ENCODE measurements at places on chromosomes 5 and 9.
A peak's percentile ranks its signal among the peaks of the same experiment; 100 is the strongest.

DNA sequence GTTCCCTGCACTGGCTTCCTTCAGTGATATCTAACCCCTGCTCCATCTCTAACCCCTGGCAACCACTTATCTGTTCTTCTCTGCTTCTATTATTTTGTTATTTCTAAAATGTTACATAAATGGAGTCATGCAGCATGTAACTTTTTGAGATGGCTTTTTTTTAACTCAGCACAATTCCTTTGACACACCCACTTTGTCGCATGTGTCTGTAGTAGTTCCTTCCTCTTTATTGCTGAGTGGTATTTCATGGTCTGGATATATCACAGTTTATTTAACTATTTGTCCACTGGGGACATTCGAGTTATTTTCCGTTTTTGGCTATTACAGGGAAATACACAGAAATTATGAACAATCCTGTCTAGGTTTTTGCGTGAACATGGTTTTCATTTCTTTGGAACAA lies 200.2 kb downstream of the TRIO start:
- no peak for DNase-seq

GRCh38 chr5:64954518-64954917 lies 185.8 kb downstream of the CWC27 start:
- no peak for DNase-seq

GRCh38 chr9:38018241-38018957 lies 50.6 kb downstream of the SHB start:
- DNase-seq: no peak

GRCh38 chr9:18997151-18997550 lies 35.9 kb downstream of the SAXO1 start:
- no peak for DNase-seq

GRCh38 chr5:178460174-178460573 lies 130.0 kb downstream of the COL23A1 start:
- no peak for DNase-seq

DNA sequence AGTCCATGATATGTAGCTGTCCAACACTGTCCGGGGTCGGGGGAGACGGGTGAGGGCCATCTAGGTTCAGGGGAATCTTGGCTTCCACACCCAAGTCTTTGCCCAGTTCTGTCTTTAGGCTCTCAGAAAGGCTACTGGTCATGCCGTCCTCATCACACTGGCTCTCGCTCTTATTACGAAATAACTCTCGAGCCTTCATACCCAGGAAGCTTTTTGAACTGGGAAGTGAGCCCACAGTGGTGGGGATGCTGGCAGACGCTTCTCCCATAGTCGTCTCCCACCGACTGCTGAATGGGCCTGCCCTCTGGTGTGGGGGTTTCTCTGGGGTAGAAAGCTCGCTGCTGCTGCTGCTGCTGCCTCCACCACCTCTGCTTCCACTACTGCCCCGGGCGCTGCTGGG lies 17.6 kb downstream of the SPACA9 start:
- no peak for DNase-seq

DNA sequence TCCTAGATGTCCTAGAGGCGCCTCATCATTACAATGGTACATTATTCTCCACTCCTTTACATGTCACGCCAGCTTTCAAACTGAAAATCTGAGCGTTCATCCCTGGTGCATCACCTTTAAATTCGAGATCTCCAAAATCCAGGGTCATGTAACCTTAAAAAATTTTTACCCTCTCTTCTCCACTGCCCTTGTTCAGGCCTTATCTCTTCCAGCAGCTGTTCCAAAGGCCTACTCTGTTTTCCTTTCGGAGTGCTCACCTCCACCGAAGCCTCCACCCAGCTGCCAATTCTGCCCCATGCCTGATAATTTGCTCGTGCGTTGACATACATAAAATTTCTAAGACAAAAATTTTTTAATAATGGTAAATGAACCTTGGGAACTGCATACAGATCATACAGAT lies 950 bp upstream of the MSH3 start:
- no peak for DNase-seq

GRCh38 chr5:143716881-143717280 lies 95.1 kb upstream of the HMHB1 start:
- no peak for DNase-seq

GRCh38 chr5:54561651-54562050 lies 44.1 kb downstream of the SNX18 start:
- no peak for DNase-seq

DNA sequence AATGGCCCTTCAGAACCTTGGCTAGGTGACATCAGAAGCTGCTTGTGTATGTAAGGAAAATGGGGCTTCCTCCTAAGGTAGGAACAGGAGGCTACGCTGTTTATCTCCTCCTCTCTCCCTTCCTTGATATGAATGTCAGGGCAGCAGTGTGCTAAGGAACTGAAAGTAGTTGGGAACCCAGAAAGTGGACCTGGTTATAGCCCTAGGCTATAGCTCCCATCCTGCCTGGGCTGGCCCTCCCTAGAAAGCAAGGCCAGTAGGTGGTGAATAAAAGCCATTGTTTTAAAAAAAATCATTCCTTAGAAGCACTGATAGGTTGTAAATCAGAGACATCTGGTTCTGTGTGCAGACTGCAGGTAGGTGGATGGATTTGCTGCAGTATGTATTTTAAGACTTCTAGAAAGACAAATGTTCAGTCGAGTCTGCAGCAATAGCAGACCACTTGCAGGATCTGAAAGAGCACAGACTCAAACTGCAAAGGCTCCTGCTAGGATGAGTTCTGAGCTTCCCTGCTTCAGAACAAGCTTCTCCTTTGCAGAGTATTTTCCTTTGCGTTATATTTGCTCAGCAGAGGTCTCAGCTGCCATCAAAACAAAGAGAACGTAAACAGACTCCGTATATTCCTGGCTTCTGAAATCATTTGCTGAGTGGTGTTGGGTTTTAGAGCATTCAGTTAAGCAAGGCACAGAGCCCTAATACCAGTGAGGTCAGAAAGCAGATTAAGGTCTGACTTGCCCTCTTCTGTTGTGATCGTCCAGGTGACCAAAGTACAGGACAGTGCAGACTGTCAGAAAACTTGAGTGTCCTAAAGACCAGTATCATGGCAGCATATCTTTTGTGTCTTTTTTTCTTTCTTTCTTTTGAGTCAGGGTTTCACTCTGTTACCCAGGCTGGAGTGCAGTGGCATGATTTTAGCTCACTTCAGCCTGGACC lies 20.1 kb upstream of the CFAP157 start:
- DNase-seq: no peak

DNA sequence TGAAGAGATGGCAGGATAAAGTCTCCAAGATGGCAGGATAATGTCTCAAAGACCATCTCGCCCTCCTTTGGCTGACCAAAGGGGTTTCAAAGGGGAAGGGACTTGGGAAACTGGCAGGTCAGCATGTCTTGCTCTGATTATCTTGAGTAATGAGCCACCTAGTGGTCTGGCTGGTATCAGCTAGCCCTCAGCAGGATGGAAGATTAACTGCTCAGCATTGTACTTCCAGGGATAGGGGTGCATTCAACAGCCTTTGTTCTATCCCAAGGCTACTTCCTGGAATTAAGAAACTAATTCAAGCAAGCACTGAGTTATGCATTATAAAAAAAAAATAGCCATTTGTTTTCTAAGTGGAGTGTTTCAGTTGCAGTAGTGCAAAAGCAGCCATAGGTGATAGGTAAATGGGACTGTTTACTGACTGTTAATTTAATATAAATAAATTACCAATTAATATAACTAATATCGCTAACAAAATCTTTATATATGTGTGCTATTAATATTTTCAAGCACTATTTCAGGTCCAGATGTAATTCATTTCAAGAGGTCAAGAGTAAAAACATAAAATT lies 555.5 kb downstream of the CDH9 start:
- no peak for DNase-seq

- no peak for DNase-seq
These were observed 69.8 kb downstream of the ASTN2 start for GRCh38 chr9:117344892-117345660.

DNA sequence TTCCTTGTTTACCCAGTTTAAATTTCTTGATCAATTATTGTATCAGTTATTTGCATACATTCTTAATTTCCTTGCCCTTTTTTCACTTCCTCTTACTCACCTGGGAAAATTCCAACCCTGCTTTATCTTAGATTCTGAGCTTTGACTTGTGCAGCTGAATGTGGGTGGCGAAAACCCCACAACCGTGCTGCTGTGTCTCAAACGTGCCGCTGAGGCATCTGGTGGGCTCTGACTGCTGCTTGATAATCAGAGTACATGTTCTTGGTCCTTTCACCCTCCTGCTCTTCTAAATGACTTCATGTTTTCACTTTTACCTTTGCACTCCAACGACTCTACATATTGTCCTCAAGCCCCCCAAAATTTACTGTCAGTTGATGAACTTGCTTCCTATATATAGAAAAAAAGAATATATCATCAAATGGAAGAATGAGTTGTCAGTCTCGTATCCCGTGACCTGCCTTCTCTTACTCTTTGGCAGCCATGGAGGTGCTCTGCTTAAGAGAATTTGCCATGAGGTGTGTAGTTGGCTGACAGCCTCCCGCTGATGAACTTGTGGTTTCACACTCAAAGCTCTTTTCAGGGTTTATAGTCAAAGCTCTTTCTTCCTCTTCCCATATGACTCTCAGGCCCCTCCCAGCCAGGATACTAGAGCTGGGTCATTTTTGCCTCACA lies 14.0 kb upstream of the JAK2 start:
- DNase-seq: peak; percentile 25

DNA sequence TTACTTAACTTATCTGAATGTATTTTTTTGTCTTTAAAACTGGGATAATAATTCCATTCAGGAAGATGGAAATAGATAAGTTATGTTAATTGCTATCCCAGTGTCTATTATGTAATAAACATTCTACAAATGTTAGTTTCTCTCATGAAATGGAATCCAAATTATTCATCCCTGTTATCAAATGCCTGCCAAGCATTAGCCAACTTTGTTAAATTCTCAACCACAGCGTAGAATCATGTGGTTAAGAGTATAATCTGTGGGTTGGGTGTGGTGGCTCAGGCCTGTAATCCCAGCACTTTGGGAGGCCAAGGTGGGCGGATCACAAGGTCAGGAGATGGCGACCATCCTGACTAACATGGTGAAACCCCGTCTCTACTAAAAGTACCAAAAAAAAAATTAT lies 912.9 kb upstream of the SEMA6A start:
- no peak for DNase-seq

DNA sequence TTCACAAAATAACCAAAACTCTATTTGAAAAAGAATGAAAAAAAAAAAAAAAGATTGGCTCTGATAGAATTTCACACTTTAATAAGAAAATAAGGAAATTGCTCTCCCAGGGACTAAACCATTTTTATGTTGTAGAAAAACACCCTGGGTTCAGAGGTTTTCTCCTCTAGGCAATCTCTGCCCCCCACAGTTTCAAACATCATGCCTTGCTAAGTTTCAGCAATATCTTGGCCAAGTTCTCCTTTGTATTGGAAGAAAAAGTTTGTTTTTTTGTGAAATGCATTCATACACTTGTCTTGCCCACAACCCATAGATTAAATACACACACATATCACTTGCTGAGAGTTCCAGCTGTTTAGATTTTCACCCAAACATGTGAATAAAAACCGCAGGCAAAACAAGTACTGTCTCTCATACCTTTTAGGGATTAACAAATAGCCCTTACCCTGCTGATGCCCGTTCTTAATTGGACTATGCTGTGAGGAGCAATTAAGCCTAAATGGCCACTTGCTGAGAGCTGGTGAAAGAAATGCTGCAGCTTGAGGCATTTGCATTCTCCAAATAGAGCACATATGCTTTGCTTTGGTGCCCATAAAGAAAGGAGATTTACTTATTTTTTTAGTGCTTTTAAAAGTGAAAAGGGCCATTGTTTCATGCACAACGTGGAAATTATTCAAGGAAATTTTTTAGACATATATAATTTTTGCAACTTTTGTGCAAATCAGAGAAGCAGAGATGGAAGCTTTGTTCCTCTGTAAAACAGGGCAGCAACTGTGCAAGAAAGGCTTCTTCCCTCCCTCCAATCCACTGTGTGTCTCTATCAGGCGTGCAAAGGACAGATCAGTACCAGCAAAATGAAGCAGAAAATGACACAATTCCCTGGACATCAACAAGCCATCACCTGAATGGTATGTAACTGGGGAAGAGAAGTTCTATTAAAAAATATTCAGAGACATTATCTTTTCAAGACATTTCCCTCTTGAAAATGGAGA lies 262.4 kb upstream of the KIF2A start:
- DNase-seq: no peak

DNA sequence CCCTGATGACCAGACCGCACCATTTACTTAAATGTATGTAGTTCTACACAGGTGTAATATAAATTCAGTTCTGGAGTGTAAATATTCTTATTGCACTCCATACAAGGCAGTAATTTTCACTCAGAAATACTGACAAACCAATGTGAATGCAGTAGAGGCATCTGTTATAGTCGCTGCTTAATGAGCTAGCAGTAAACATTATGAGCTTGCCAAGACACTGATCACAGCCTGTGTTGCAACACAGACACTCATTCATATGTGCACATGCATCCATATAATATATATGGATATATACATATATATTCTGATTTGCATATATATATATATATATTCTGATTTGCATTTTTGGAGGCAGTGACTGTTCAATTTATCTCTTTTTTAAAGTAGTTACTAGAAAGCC lies 435.1 kb upstream of the ST8SIA4 start:
- no peak for DNase-seq

- no peak for DNase-seq
These were observed 41.5 kb upstream of the NOTCH1 start for GRCh38 chr9:136587145-136587943.

DNA sequence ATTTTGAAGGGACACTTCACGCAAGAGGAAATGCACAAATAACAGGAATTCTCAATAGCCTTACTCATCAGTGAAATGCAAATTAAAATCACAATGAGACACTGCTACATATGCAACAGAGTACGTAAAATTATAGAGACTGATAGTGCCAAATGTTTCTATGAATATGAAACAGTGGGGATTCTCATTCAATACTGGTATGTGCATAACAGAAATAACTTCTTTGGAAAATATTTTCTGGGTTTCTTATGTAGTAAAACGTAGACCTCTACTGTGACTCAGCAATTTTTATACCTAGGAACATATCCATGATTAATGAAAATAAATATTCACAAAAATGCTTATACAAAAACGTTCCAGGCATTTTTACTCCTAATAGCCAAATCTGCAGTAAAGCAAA lies 1625.2 kb downstream of the MAT2B start:
- no peak for DNase-seq

GRCh38 chr9:34408173-34408572 lies 31.5 kb upstream of the MYORG start:
- no peak for DNase-seq

GRCh38 chr5:67887748-67888161 lies 327.8 kb upstream of the PIK3R1 start:
- DNase-seq: no peak

DNA sequence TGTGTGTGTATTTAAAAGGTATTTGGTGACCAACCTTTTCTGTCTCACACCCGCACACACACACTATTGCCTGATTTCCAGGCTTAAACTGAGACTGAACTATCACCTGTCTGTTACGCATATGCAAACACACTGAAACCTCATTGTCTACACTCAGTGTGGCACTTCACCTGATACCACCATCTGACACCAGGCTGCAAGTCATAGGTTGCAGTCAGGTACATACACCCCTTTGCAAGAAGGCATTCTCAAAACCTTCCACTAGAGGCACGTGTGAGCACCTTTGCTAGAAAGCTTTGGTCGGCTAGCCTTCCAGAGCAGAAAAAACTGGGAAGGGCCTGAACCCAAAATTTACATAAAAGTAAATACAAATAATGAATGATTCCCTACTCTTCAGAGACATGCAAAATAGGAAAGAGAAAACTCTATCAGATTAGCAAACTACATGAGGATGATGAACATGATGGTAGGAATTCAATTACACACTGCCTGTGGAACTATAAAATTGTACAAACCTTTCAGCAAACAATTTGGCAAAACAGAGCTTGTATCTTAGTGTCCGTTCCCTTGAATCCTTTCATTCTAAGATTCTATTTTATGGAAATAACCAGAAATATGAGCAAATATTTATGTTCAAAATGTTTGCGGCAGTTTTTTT lies 5.9 kb upstream of the FOXD1 start:
- DNase-seq: peak; percentile 41
